Left ventricle myocardium superior (tissue), 1 donor: ENCODE measurements at places on chromosomes 16 and 17. TPM values are rescaled to one million over a fixed set of nuclear protein-coding genes. Genes with fewer than 3 reads are reported as not detected.

CES1 gene
- 30.3 TPM for total RNA-seq

KRTAP4-1 gene
- total RNA-seq = not detected

KRTAP2-2 gene
- total RNA-seq = not detected

TMEM132E gene
- not detected for total RNA-seq

PRKCB gene
- 2.5 TPM for total RNA-seq

CXCL16 gene
- total RNA-seq = 3.5 TPM

NLRC3 gene
- total RNA-seq = 1.1 TPM

SLC52A1 gene
- total RNA-seq = not detected

TP53TG3C gene
- total RNA-seq = 0.42 TPM

SLC5A2 gene
- not detected for total RNA-seq

SOX8 gene
- 0.47 TPM for total RNA-seq

TVP23A gene
- total RNA-seq = 0.47 TPM

DLX4 gene
- total RNA-seq = not detected

RAB11FIP4 gene
- total RNA-seq = 15.8 TPM

HOXB8 gene
- total RNA-seq = not detected

CKLF gene
- 9.1 TPM for total RNA-seq
